ENCODE measurements at places on chromosomes 2 and 18.

DNA sequence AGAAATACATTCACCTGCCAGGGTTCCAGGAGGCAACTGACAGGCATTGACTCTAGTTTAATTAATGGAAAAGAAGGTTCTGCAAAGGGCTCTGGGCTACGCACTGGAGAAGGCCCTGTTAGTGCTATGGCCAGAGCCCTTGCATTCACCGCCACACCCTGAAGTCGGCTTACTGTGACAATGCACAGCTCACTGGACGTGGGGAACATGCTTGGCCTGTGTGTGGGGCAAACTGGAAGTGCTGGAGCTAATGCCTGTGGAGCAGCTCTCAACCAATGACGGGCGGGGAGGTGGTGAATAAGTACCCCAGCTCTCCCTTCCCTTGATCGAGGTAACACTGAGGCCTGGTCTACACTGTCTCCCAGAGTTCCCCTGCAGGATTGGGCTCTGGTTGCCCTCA is 209.8 kb downstream of the HAUS1 start:
- DNase-seq, result no peak

- no peak for DNase-seq
Measured at GRCh38 chr18:48983793-48984437, 33.1 kb upstream of the SMAD7 start.

DNA sequence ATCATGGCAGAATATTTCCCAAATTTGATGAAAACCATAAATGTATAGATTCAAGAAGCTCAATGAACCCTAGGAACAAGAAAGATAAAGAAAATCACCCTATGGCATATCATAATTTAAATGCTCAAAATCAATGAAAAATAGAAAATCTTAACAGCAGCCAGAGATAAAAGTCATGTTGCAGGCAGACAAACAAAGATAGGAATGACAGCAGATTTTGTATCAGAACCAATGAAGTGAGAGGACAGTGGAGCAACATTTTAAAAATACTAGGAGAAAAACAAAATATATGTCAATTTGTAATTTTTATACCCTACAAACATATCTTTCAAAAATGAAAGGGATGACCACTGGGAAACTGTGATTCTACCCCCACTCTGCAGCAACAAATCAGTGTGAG is 203.3 kb downstream of the PIEZO2 start:
- no peak for DNase-seq

- no peak for DNase-seq
Measured at GRCh38 chr2:156652691-156653090, 216.5 kb downstream of the GPD2 start.

DNA sequence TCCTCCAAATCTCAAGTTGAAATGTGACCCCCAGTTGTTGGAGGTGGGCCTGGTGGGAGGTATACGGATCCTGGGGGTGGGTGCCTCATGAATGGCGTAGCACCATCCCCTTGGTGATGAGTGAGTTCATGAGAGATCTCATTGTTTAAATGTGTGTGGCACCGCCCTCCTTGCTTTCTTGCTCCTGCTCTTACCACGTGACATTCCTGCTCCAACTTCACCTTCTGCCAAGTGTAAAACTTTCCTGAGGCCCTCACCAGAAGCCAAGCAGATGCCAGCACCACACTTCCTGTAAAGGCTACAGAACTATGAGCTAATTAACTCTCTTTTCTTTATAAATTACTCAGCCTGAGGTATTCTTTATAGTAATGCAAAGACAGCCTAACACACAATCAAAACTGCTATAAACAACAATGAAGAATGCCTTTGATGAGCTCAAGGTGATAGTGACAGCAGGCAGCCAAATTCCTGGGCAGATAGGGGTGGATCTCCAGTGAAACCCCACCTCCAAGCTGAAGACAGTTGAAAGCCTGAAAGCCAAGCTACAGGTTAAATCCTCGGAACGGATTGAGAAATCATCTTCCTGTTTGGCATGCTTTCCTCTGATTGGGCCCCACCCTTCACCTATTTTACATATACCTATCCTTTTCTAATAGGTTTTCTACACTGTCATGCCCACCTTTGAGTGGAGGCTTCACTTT is 26.9 kb downstream of the MCEE start:
- no peak for DNase-seq

DNA sequence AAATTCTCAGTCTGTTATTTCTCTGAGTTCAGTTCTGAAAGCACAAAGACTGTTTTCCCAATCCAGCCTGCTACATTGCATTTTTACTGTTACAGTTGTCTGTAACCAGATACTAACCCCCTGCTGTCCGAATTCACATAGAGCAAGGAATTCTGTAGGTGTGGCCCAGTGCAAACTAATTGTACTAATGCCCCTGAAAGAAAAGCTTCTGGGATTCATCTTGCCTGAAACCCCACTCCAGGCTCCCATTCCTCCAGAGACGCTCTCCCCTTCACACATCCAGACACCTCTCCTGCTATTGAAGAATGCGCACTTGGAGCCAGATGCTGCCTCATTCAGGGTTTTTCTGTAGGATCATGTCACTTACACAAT is 127.0 kb downstream of the TTC32 start:
- DNase-seq, result no peak

DNA sequence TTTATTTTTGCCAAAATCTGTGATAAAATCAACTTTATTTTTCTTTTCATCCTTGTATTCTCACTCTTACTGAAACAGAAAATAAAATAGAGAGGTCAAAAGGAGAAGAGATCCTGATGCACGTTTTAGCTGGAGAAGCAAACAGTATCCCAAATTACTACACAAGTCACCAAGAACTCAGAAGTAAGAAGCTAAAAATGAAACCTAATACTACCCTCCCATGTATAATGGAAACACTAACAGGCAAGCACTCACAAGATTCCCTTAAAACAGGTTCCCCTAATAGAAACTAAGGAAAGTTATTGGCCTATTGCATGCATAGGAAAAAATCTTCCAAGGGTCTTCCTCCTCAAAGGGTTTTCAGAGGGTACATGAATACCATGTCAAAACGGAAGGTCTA is 927.0 kb downstream of the ERBB4 start:
- no peak for DNase-seq

All from esophagus squamous epithelium (tissue), 5 donors.